ENCODE measurements at places on chromosomes 3 and 15. TPM values are rescaled to one million over a fixed set of nuclear protein-coding genes. Genes with fewer than 3 reads are reported as not detected.

DNA sequence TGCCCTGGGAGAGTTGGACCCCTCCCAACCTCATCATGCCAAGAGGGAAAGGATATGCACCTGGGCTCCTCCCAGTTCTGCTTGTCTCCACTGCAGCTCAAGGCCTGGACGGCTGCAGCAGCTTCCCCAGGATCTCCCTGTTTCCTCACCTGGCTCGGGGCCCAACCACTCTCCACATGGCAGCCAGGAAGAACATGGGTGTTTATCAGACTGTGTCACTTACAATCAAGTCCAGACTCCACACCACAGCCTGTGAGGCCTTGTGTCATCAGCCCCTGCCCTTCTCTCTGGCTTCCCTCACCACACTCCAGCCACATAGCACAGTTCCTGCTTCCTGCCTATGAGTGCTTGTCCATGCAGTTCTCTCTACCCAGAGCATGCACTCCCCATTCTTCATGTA lies 534.4 kb downstream of the EPHB1 start:
- no peak for DNase-seq

GRCh38 chr3:35739964-35740527 lies 100.7 kb downstream of the ARPP21 start:
- no peak for DNase-seq

DNA sequence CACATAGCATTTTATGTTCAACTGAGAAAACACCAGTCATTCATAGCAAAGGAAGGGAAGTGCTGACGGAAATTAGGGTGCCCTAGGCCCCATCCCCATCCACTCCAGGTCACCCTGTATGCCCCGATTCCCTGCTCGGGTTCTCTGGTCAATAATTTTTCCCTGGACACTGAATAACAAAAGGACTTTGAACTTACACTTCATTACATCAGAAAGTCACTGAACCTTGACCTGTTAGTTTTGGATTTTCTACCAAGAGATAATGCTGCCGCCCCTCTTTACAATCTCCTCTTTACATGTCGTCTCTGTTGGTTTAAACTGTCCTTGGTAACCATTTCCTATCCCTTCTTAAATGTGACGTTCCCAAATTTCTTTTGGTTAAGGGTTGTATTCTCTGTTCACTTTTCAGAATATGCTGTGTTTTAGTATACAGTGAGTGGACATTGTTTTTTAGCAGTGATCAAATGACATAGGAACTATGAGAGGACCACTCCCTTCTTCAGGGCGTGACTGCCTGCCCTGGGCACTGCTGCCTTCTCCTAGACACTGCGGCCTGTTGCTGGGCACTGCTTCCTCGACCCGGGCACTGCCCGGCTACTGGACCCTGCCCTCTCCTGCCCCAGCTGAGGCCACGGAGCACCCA lies 13.6 kb upstream of the AHSG start:
- DNase-seq, result no peak

Gene EXOG
- 26.9 TPM for total RNA-seq

Gene NTRK3
- total RNA-seq, result 3.6 TPM

Gene SAXO2
- 1.8 TPM for total RNA-seq

Gene GOLGA6L4
- total RNA-seq, result 2.5 TPM

Data from sigmoid colon (tissue), 7 donors.